ENCODE measurements at places on chromosomes 11 and 22. TPM values are rescaled to one million over a fixed set of nuclear protein-coding genes. Genes with fewer than 3 reads are reported as not detected.

GGTLC2 gene
- not detected for total RNA-seq

KIAA1671 gene
- 5.6 TPM for total RNA-seq

RBX1 gene
- 50.9 TPM for total RNA-seq

POLDIP3 gene
- 32.2 TPM for total RNA-seq

CD6 gene
- total RNA-seq, result not detected

LRP5 gene
- 28.8 TPM for total RNA-seq

SHANK2 gene
- 0.29 TPM for total RNA-seq

JHY gene
- total RNA-seq, result 3.0 TPM

ACRV1 gene
- not detected for total RNA-seq

SLC29A2 gene
- not detected for total RNA-seq

CALCA gene
- total RNA-seq, result not detected

GRM5 gene
- total RNA-seq, result not detected

MCHR1 gene
- not detected for total RNA-seq

JAML gene
- not detected for total RNA-seq

RFPL3 gene
- total RNA-seq, result not detected

NLRP14 gene
- not detected for total RNA-seq

EED gene
- 11.7 TPM for total RNA-seq

BANF1 gene
- total RNA-seq, result 64.6 TPM

GPHA2 gene
- total RNA-seq, result not detected
